Amygdala (tissue), 56 donors: ENCODE measurements at places on chromosomes 7 and 10.

DNA sequence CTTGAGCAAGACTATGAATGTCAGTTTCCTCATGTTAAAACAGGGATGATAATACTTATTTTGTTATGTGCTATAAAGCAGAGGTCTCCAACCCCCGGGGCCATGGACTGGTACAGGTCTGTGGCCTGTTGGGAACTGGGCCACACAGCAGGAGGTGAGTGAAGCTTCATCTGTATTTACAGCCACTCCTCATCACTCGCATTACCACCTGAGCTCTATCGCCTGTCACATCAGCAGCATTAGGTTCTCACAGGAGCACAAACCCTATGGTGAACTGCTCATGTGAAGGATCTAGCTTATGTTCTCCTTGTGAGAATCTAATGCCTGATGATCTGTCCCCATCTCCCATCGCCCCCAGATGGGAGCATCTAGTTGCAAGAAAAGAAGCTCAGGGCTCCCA lies 365.3 kb upstream of the SMIM30 start:
- DNase-seq: no peak

DNA sequence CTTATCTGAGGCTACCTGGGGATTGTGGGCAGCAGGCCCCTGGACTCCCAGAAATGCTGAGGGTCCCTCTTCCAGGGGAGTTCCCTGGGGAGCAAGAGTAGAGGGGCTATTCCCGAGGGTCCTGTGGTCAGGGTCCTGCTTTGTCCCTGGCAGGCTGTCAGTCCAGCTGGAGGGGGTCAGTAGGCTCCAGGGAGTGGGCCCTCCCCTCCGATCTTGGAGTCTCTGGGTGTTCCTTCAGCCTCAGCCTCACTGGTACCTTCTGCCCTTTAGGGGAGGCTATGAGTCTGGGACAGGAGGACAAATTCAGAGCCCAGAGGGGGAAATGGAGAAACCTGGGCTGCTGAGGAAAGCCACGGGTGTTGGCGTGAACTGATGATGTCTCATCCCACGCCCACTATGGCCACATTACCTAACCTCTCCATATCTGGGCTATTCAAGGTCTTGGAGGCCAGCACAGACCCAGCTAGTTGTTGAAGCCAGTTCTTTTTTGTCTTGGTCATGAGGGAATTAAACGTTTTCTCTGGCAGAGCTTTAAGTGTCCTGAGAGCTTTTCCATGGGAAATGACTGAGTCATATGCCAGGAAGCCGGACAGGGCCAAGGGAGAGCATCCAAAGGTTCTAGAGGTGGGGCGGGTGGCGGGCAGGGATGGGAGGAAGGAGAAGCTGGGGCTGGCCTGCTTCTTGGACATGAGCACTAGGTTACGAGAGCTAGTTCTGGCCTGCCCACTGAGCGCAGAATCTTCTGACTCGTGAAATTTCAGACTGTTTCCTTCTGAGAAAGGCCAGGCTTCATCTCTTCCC lies 6.2 kb downstream of the CALHM2 start:
- no peak for DNase-seq

GRCh38 chr7:124934841-124935240 lies 5.2 kb upstream of the POT1 start:
- DNase-seq: no peak

- no peak for DNase-seq
Observed at GRCh38 chr7:135855846-135856245, 107.2 kb upstream of the FAM180A start.

DNA sequence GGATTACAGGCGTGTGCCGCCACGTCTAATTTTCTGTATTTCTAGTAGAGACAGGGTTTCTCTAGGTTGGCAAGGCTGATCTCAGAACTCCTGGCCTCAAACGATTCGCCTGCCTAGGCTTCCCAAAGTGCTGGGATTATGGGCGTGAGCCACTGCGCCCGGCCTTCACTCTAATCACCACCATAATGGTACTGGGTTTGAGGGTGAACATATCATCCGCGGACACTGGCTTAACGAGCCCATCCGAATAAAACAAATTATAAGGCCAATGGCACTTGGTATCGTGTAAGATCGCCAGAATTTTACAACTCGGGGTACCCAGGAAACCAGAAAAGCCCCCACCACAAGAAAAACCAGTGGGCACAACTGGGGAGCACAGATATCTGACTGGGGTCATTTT lies 580 bp downstream of the FAM200A start:
- DNase-seq: no peak

DNA sequence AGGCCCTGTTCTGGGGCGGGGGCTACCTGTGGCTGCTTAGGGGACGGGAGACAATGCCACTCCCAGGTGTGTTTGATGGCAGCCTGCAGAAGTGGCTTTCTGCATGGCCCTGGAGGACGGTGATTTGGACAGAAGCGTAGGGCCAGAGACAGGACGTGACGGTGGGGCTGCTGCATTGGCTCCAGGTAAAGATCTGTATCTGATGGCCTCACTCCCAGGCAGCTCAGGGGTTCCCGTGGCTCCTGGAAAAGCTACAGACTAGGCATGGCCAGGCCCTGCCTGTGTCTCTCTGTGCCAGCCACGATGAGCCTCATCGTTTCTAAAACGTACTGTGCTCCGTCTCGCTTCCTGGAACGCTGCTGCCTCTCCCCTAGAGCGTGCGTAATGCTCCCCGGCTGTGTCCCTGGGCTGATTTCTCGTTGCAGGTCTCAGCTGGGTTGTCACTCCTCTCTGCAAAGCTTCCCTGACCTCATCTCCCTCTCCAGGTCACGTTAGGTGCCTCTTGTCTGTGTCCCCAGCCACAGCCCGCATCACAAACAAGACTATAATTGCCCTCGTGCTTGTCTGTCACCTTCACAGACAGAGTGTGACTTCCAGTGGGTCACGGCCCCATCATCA lies 12.6 kb downstream of the GTF2IRD1 start:
- DNase-seq: peak; percentile 23

- DNase-seq: no peak
Observed at GRCh38 chr10:15262036-15262713, 93.7 kb upstream of the NMT2 start.

GRCh38 chr7:81331061-81332018 lies 412.5 kb upstream of the SEMA3C start:
- DNase-seq: no peak

- DNase-seq: no peak
Observed at GRCh38 chr10:113820507-113820906, 33.4 kb downstream of the DCLRE1A start.

DNA sequence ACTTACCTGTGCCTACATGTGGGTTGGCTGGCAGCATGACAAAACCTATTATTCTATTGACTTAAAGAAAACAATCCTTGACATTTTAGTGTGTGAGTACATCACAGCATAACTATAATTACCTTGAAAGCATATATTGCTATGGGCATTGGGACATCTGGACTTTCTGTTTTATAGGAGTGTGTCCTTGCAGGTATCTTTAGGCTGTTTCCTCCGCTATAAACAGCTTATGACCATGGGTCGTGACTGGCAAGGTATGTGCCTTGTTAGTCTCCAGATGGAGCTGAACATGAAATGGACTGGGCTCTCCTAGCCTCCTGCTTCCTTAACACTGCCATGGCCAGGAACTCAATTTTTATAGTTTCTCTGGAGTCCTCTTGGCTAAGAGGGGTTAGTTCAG lies 317.4 kb upstream of the COBL start:
- no peak for DNase-seq

GRCh38 chr7:51121036-51121790 lies 195.4 kb downstream of the COBL start:
- DNase-seq: no peak

DNA sequence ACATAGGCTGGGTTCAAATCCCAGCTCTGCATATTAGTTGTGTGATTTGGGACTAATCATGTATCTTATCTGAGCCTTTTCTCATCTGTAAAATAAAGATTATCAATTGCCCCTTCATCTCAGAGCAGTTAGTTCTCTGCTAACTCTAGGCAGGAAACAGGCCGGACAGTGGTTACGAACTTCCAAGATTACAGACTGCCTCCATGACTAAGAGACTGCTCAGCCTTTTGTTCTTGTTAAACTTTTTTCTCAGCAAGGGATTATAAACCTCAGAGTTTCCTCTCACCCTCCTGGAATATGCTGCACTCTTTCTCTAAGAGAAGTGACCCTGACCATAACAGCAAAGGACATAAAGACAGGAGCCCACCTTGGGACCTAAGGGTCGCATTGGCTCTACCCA lies 52.5 kb upstream of the NFKB2 start:
- no peak for DNase-seq

- DNase-seq: no peak
Observed at GRCh38 chr10:102629661-102630614, 14.3 kb upstream of the TRIM8 start.

GRCh38 chr7:42720012-42720411 lies 191.9 kb downstream of the C7orf25 start:
- no peak for DNase-seq

DNA sequence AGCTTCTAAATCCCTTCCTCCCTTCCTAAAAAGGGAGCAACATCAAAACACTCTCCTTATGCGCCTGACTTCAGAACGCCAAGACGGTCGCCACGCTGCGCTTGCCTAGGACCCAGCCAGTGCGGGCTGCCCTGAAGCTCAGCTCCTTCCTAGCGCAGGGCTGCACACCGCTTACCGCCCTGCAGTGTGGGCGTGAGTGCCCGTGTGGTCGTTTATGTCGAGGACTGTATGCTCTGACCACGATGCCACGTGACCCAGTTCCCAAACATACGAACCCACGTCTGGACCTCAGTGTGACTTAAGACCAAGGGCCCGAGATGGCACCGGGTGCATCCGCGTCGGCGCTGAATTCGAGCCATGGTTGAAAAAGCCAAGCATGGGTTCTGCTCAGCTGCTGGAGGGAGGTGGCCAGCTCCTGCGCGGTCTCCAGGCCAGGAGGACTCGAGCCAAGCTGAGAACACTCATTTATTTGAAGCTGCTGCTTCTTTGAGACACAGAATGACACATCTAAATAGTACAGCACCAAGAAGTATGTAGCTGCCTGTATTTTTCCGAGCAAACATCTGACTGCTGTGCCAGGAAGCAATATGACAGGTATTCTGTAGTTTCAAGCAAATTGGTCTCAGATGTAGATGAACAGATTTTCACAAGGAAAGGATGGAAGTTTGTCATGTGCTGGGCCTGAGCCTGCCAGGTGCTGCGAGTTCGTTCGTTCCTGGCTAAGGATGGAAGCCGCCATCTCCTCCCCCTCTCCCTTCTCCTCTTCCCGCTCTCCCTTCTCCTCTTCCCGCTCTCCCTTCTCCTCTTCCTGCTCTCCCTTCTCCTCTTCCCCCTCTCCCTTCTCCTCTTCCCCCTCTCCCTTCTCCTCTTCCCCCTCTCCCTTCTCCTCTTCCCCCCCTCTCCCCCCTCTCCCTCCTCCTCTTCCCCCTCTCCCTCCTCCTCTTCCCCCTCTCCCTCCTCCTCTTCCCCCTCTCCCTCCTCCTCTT lies 184.7 kb downstream of the EBF3 start:
- no peak for DNase-seq

- DNase-seq: no peak
Observed at GRCh38 chr7:137804836-137805235, 41.9 kb downstream of the DGKI start.

DNA sequence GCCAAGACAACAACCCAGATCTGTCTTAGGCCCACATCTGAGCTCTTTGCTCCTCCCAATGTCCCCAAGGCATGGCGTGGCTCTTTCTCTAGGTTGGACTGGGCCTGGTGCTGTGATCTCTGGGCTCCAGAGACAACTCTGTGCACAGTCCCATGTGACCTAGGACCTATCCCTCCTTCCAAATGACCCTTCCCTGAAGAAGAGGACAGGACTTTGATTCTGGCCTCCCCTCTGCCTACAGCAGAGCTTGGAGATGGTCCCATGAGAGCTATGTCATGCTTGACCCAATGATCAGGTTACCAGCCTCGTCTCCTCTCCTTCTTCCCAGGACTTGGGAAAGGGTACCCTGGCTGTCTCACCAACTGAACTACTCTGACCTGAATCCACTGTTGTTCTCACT lies 296.3 kb upstream of the GALNT17 start:
- no peak for DNase-seq

- no peak for DNase-seq
Observed at GRCh38 chr10:14958872-14959220, 342 bp upstream of the MEIG1 start.

DNA sequence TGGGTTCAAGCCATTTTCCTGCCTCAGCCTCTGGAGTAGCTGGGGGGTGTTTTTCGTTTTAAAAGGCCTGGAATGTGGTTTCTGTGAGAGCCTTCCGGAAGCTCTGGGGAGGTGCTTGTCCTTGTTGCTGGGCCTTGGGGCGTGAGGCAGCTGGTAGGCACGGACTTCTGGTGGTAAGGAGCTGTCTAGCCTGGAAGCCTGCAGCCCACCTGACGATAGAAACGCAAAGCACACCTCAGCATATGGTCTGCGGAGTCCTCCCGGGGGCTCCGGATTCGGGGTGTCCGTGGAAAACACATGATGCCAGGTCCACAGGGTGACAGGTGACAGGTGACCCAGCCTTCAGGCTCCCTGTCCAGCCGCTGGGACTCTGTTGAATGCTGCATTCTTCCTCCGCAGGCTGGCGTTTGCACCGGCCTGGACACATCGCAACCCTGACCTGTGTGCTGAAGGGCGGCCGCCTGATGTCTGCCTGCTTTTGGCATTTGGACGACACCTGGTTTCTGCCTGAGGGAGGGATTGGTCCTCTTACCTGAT lies 37.3 kb downstream of the INPP5A start:
- no peak for DNase-seq

DNA sequence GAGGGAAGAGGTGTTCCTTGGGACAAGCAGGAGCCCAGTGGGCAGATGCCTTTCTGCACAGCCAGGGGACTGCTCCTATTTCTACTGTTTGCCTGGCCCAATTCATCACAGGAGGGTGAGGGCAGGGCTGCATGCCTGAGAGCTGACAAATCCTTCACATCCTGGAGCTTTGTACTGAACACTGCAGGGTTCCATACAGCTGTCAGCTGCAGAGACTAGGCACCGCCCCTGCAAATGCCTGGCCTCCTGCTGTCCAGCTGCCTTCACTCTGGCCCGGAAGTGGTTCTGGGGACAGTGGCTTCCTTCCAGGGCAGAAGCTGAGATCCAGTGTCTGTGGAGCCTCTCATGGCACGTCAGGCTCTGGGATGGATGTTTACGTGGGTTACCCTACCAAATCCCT lies 470.7 kb downstream of the DNAJB6 start:
- no peak for DNase-seq

GRCh38 chr10:4357911-4358310 lies 468.1 kb upstream of the AKR1E2 start:
- DNase-seq: no peak

- no peak for DNase-seq
Observed at GRCh38 chr10:107232013-107232412, 67.5 kb upstream of the SORCS1 start.

- DNase-seq: no peak
Observed at GRCh38 chr7:137647905-137648565, 198.7 kb downstream of the DGKI start.

DNA sequence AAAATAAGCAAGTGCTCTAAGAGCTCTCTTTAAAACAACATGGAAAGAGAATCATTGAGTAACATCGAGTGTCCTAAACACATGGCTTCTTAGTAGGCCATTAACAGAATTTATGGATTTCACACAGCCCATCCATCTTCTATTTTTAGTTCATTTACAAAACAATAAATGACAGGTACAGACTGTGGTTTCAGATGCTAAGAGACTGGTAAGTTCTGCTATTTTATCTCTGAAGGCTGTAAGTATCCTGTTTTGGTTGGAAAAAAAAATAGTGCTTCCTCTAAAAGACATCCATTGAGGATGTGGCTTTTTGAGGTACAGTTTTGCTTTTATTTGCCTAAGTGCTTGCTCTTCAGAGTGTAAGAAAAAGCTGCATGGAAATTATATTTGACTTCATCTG lies 27.4 kb upstream of the GNAI1 start:
- DNase-seq: no peak
